ENCODE measurements at places on chromosomes 2 and 18.

DNA sequence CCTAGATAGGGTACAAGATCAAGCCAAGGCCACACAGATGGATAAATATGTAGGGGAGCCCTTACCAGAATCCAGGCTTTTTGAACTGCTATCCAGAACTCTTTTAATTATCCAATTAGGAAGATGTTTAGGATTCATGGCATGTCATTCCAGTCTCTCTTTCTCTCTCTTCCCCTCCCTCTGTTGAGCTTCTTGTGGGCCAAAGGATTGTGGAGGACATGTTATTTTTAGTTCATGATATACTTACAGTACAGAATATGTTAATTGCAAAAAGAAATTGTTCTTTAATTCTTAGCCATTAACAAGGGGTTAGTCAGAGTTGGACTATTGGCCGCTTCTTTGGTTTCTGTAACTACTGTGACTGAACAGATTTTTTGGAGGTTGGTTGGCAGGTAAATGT, 113.0 kb downstream of the SETBP1 start:
- no peak for DNase-seq

DNA sequence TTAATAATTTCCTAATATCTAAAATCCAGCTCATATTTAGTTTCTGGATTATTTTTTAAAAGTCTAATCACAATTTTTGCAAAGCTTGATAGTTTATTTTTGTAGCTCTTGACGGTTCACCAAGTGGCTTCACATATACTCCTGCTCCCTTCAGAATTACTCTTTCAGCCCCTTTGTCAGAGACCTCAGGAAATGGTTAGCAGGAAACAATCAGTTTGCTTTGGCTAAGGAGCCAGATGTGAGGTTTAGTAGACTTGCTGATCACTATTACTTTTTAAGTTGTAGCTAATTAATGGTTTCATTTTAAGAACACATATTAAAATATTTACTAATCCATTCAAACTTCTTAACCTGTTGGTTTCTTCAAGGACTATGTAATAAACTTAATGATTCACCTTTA, 2.3 kb downstream of the RBBP8 start:
- peak; percentile 9 for DNase-seq

DNA sequence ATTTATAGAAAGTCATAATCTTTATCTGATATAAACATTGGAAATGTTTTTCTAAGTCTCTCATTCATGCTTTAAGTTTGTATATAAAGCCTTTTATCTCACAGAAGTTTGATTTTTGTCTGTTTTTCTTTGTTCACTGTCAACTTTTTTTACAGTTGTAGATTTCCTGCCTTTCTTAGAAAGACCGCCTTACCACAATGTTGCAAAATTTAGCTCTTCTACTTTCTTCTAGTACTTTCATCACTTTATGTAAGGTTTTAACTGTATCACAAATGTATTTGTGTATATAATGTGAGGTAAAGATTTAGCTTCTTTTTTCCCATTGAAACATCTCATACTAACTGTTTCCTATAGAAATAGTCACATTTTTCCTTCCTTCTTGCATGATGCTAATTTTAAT, 136.1 kb downstream of the DNAH6 start:
- DNase-seq = peak; percentile 4

GRCh38 chr2:41725901-41726300, 321.9 kb upstream of the PKDCC start:
- DNase-seq = no peak

DNA sequence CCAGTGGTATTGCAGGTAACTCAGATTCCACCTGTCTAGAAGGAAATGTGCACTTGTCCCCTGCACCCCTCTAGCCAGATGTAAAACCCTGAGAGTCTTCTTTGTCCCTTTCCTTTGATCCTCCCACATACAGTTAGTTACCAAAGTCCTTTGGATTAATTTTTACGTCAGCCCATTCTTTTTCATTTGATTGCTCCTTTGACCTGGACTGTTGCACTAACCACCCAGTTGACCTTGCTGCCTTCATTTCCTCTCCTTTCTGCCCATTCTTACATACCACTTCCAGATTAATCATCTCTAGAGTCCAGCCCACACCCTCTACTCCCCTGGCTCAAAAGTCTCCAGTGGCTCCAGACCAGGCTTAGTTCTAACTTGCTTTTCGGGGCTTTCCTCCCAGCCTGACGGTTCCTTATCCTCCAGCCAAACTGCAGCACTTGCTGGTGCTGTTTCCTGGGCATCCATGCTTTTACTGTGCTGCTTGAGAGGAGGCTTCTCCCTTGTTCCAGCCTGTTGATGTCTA, 99.3 kb downstream of the SPTBN1 start:
- no peak for DNase-seq

DNA sequence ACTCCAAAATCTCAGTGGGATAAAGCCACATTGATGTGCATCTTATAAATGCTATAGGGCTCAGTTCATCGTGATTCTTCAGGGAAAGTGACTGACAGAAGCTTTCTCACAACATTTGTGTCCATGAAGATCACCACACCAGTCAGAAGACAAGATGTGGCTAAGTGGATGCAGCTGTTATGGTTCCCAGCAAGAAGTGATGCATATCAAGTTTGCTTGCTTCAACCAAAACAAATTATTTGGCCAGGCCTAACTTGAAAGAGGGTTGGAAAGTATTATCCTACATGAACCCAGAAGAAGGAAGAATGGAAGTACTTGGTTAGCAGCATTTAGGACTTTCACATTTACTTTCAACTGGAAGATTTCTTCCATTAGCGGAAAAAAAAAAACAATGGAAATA, 210.0 kb upstream of the ACVR2A start:
- no peak for DNase-seq

DNA sequence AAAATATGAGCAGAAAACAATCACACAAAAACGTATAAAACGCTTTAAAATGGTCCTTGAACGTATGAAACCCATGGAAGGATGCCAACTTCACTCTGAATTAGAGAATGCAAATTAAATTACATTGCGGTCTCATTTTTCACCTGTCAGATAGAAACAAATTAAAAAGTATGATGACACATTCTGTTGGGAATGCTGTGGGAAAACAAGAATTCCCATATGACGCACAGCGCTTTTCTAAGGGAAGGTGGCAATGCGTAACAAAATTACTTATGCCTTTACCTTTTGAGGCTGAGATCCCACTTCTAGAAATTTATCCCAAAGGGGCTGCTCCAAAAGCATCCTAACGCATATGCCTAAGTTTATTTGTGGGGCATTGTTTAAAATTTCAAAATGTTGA, 3.8 kb upstream of the RPS7 start:
- no peak for DNase-seq

DNA sequence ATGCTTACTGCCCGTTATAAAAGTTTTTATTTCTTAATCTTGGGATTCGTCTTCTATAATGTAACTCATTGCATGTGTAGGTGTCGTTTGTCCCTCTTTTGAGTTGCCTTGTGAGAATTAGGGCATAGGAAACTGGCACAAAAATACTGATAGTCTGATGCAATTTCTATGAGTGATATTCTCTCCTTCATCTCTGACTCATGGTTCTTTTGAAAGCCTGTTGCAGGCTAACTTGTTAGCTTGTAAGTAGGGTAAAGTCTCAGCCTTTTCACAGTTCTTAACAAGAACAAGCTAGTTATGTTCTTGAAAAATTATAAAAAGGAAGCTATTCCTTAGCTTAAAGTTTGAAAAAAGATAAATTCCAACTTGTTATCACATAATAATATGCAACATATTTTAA, 1085.4 kb upstream of the NRXN1 start:
- no peak for DNase-seq

DNA sequence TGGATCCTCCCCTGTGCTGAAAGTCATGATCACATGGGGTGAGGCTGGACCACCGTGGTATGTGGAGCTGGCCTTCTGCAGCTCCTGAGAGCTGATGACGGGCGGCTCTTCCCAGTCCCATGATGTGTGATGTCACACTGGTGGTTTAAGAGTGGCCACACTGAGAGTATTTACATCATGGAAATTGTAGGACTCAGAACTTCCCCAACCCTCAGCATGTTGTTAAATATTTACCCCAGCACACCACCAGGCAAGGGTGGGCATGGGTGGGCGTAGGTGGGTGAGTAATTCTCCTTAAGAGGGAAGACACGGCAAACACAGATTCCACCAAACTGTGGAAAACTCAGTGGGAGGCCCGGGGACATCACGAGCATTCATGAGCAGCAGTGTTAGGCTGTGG, 106.8 kb downstream of the ALPK2 start:
- no peak for DNase-seq

DNA sequence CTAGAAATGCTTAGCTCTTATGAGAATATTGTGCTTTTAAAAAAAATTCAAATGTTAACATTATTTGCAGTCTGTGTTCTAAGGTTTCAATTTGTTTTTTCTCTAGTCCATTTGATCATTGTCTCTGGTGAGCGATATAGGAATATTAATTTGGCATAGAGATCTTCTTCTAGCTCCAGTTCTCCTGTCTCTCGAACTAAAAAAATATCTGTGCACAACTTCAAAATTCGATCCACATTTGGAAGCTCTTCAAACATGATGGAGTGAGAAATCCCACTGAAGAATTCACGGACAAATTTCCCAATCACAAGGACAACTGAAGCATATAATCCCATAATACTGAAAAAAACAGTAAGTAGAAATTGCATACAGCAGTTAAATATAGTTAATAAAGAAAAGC, 145.6 kb downstream of the NAPG start:
- no peak for DNase-seq

DNA sequence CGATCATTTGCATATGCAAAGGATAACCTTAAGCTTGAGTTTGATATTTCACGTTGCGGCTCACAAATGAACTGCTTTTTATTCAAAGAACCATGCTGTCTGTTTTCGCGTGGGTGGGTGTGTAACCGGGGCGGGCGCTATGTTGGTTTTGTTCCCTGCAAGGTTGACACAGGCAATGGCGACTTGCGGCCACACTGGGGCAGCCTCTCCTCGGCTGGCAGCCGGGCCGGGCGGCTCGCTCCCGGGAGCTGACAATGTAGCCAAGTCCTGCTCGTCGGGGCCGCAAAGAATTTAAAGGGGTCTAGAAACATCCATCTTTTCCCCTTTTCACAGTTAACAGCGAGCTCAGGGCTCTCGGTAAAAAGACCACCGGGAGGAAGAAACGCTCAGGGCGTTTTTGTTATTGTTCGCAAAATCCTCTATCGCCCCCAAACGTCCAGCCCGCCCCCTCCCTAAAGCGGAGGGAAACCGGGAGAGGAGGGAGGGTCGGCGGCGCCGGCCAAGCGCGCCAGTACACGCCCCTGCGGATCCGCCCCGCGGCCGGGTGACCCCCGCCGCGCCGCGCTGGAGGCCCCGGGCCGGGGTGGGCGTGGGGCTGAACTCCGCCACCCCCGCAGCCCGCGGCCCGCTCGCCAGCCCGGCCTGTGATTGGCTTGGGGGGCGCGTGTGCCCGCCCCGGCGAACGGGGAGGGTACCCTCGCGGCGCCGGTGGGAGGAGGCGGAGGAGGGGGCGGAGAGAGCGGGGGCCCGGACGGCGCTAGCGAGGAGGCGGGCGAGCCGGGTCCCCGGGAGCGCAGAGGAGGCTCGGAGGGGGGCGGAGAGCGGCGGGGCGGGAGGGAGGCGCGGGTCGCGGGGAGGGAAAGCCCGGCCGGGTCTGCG, at the start of gene NEDD4L:
Gene NEDD4L, plus strand, starts transcription at position 736 of the 879 bp plus-strand sequence. CDS start 435 bp downstream, outside the sequence.
- DNase-seq = peak; percentile 91

GRCh38 chr18:36685580-36685979, 143.2 kb downstream of the TPGS2 start:
- DNase-seq = no peak

DNA sequence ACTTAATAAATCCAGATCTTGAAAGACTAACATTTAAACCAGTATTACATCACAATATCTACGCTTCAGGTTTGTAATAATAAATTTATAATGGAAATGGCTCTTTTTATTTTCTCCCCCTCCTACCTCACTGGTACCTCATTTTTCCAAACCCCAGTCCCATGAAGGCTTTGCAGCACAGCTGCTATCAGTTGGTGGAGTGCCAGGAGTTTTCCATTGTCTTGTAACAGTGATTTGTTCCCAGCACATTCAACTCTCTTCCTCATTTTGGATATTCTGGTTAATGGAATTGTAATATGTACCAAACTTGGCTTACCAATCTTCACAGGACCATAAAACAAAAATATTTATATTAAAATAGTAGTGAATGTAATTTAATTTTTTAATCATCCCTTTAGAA, 91.2 kb downstream of the VRK2 start:
- DNase-seq = no peak

GRCh38 chr18:5095239-5095638, 101.8 kb downstream of the AKAIN1 start:
- DNase-seq = no peak

- DNase-seq = peak; percentile 46
Observed at GRCh38 chr2:181790716-181791649, 100.5 kb upstream of the ITPRID2 start.

- no peak for DNase-seq
Observed at GRCh38 chr2:110650346-110650745, 27.5 kb downstream of the BUB1 start.

- DNase-seq = no peak
Observed at GRCh38 chr18:55509631-55510324, 78.2 kb downstream of the TCF4 start.

DNA sequence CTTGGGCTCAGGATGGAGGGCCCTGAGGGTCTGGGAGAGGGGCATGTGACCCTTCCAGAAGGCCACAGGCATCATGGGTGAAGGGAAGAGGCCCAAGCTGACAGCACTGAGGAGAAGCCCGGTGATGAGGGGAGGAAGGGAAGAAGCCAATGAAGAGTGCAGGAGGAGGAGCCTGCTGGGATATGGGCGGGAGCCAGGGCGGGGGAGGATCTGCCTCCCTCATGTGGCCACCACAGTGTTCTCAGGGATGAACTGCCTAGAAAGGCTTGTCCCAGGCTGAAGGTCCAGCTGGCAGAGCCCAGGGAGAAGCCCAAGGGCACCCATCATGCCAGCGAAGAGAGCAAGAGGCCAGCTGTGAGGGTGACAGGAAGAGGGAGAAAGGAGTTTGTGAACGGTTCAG, 24.6 kb upstream of the PLB1 start:
- no peak for DNase-seq
